ENCODE measurements at places on chromosomes 12 and 14.

DNA sequence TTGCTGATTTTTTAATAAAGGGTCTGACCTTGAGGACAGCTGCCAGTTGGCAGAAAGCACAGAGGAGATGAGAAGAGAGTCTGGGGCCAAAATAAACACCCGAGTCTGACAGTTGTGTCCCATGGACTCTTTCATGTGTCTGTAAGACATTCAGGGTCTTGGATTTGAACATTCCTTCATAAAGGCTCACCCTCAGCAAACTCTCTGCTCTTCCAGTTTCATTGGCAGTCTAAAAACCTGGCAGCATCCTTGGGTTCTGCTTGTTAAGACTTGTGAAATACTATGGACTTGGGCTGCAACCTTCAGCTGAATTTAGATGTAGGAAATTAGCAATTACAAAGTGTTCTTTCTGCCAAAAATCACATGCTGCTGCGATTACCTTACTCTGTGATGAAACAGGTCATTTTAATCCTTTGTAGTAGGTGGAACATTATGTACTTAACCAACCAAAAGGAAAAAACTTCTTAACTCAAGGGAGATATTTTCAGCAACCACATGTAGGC is 32.0 kb upstream of the LMNTD1 start:
- DNase-seq: no peak

DNA sequence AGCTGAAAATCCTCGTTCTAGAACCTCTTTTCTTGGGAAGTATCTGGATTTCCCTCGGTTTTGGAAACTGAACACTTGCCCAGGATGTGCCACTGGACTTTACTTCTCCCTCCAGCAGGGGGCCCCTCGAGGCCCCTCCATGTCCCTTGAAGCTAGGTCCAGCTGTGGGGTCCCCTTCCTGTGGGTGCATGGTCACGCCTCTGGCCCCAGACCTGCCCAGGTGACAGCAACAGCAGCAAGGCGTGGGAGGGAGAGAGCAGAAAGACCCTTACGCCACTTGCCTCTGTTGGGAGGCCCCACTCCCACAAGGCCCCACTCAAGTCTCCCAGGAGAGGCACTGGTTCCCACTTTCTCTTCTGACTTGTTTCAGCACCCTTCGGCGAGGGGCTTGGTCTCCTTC is 3.1 kb downstream of the SLC25A29 start:
- DNase-seq: no peak

DNA sequence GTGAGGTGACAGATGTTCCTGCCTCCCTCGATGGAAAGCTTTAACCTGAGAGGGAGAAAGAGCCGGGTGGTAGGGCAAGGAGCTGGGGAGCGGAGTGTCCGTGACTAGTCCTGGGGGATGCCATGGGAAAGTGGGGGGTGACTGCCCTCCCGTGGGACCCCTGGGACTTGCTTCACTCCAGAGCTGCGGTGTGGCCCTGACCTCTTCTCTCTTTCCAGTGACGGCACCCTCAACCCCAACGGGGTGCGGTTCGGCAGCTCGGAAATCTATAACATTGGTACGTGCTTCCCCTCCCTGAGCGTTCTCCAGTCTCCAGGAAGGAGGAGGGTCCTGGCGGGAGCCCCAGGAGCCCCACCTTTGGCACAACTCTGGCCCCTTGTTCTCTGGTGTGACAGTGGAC is 69.3 kb downstream of the AACS start:
- no peak for DNase-seq

DNA sequence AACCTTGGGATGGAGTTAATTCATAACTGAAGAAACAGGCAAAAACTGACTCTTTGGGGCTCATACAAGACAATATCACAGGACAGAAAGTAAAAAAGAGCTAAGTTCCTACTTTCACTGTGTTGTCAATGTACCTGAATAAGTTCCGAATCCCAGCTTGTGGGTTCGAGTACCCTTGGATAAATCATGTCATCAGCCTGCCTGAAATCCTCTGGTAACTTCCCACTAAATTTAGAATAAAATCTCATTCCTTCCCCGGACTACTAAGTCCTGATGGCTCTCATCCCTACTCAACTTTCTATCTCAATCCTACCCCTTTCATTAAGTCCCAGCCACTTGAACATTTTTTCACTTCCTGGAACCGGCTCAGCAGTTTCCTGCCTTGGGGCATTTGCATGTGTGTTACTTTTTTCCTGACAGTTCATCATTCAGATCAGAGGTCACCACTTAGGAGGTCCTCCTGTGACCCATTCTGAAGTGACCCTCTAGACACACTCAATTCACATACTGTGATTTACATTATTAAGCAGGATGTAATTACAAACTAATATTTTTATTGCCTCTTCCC is 12.7 kb downstream of the ERP29 start:
- no peak for DNase-seq

DNA sequence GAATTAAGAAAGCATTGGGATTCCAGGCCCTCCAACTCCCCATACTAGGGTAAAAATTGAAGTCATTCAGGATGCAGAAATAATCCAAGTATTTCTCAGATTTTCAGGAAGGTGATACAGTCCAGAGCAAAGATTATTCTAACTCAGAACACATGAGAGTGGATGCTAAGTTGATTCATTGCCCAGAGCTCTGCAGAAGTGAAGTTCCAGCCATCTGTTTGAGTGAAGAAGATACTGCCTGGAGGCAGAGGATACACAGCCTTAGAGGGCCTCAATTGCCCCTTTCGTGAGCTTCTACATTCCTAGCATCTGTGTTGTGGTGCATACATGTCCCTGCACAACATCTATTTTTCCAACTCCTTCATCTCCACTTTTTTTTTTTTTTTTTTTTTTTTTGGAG is 36.9 kb upstream of the SMUG1 start:
- no peak for DNase-seq

- no peak for DNase-seq
These were observed 13.8 kb upstream of the SLC38A2 start for GRCh38 chr12:46386360-46386867.

GRCh38 chr12:116604178-116604895 is 45.2 kb downstream of the MAP1LC3B2 start:
- no peak for DNase-seq

DNA sequence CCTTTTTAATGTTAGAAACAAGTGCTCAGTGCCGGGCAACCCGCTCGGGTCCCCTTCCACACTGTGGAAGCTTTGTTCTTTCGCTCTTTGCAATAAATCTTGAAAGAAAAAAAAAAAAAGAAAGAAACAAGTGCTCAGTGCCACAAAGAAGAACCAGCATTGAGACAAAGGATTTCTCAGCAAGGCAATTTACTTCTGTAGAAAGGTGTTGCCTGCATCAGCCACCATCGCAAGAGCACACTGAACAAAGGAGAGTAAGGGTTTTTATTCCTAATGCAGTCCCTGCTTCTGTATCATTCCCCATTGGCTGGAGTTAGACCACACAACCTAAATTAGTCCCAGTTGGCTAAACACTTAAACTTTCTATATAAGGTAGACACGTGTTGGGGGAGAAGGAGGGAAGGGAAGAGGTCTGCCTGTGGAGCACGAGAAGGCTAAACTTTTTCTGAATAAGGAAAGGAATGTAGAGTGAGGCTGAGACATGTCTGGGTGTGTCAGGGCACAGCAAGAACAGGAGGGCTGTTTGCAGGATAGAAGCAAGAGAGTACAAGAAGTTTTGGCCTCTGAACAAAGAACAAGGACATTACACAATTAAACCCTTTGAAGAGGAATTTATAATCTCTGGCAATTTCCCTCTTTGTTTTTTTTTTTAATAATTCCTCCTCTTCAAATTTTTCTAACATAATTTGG is 21.4 kb downstream of the KLRF2 start:
- no peak for DNase-seq

GRCh38 chr12:26646571-26646970 is 186.4 kb downstream of the ITPR2 start:
- no peak for DNase-seq

GRCh38 chr12:48981757-48982157 is 3.6 kb downstream of the WNT1 start:
- no peak for DNase-seq

DNA sequence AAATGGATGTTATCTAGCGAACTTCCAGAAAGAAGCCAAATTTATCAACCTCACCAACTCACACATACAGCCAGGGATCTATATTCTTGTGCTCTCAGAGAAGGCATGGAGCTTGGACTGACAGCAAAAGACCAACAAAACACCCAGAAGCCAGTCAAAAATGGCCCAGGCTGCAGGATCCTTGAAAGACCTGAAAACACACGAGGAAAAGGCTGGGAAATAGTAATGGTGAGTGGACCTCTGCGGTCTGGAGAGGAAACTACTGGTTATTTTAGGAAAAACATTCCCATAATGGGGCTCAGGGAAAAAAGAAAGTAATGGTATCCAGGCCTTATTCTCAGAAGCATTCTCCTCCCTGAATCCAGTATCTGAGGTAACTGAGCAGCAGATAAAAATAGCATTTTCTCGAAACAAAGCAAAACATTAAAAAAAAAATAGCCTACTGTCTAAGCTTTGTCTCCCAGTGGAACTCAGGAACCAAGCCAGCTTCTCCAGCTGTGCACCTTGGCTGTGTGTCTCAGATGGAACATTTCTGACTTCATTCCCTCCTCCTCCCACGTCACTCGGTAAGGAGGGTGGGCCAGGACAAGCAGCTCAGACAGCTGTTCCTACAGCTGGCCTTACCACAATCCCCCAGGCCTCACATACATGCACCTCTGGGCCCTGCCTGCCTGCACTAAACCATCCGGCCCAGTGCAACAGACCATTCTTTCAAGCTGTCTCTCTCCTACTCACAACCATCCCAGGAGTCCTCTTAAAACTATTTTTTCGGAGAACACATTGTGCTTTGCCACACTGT is 249.9 kb downstream of the DAD1 start:
- DNase-seq: no peak

DNA sequence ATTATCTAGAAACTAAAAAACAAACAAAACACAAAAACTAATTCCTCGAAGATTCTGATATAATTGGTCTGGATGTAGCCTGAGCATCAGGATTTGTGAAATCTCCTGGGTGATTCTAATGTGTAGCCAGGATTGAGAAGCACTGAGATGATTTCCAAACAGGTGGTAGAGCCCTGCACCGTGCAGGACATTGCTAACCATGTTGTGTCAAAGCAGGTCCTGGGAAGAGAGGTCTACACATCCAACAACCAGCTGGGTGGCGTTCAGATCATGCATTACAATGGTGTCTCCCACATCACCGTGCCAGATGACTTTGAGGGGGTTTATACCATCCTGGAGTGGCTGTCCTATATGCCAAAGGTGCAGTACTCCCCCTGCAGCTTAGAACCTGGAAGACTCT is 56.3 kb downstream of the FOXN4 start:
- no peak for DNase-seq

- no peak for DNase-seq
These were observed 104.2 kb downstream of the RALGAPA1 start for GRCh38 chr14:35704793-35705493.

GRCh38 chr14:104093366-104094055 is 8.0 kb downstream of the ASPG start:
- DNase-seq: no peak

GRCh38 chr14:103862393-103862782 is 15.0 kb upstream of the PPP1R13B start:
- DNase-seq: no peak

- DNase-seq: no peak
These were observed 67.7 kb downstream of the NT5DC3 start for GRCh38 chr12:103773109-103773910.

DNA sequence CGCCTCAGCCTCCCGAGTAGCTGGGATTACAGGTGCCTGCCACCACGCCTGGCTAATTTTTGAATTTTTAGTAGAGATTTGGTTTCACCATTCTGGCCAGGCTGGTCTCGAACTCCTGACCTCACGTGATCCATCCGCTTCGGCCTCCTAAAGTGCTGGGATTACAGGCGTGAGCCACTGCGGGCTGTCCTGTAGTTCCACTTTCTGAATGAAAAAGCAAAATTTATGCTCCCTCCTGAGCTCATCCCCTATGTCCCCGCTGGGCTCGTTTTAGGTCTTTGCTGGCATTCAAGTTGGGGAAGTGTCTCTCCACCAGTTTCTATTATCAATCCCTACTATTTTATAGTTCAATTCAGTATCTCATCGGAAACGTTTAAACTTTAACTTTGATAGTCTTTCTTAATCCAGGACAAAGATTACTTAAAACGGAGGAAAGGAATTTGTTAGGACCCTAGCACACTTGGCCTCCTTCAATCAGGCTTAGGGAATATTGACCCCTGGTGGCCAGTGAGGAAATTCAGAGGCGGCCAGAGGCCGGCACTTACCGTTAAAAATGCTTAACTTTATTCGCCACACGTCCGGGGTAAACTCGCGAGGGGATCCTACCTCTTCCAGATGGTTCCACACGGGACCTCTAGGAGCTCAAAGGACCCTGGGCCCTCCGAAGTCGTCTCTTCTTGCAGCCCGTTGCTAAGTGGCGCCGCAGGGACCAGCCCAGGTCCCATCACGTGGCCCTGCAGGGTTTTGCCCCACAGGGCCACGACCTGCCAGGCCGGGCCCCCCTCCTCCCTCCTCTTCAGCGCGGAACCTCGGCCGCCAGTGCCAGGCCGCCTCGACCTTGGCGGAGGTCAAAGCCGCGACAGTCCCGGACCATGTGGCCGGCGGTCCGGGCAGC is 11.4 kb upstream of the DNAL1 start:
- DNase-seq: no peak

DNA sequence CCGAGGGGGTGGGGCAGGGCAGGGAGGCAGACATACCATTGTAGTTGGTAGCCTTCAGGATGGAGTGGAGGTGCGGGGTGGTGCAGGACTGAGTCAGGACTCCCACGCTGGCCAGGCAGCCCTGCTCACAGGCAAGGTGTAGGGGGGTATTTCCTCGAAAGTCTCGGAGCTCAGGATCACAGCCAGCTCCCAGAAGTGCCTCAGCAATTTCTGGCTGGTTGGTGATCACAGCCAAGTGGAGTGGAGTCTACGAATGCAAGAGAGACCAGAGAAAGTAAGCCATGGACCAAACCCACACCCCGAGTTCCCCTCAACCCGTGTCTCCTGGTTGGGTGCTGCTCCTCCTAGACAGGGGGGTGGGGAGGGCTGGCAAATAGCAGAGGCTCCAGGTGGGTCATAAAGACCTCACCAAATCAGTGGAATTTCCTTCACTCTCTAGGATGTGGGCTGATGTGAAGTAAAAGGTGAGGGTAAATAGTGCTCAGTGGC is 1.4 kb downstream of the NFKBIA start:
- peak; percentile 29 for DNase-seq

GRCh38 chr12:72074956-72075355 is 136.3 kb downstream of the TPH2 start:
- no peak for DNase-seq

- DNase-seq: no peak
These were observed 25.4 kb downstream of the DNAH10 start for GRCh38 chr12:123787466-123787865.

GRCh38 chr12:67410246-67410645 is 141.1 kb downstream of the CAND1 start:
- no peak for DNase-seq

DNA sequence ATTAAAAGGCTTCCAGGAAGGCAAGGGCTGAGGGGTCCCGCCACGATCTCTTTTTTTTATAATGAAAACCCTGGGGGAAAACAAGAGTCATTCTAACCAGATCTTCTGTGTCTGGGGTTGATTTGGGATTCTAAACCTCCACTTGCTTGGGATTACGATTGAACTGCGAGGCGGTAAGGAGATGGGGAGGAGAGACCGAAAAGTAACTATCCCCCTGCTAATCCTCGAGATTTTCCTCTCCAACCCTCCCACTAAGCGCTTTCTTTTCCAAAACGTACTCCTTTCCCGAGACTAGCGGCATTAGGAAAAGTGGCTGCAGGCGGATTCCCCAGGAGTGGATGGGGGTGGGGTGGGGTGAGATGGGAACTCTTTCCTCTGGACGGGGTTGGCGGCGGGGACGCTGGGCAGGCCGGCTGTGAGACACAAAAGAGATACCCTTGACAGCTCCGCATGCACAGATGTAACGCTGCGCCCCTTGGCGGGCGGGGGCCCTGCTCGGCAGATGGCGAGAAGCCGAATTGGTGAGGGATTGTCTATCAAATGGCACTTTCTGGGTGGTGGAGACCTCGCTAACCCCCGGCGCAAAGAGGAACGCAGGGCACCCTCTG is 830 bp upstream of the SRRM4 start:
- no peak for DNase-seq
